Stimulated activated CD4-positive, alpha-beta T cell treated with anti-CD3 and anti-CD28 coated beads, Interleukin-15, amount 100 ng/mL, for 1 hour (primary cell): ENCODE measurements at places on chromosomes 2 and 18.

DNA sequence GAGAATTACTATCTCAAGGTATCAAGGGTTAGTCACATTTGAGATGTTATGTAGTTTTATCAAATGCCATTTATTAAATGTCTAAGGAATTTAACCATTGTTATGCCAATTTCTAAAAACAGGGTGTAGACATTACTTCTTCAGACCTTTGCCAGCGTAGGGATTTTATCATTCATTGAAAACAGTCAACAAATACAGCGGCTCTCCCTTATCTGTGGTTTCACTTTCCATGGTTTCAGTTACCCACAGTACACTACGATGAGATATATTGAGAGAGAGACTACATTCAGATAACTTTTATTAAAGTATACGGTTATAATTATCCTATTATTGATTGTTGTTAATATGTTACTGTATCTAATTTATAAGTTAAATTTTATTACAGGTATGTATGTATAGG, 234.7 kb downstream of the TMX3 start:
- no peak for DNase-seq

DNA sequence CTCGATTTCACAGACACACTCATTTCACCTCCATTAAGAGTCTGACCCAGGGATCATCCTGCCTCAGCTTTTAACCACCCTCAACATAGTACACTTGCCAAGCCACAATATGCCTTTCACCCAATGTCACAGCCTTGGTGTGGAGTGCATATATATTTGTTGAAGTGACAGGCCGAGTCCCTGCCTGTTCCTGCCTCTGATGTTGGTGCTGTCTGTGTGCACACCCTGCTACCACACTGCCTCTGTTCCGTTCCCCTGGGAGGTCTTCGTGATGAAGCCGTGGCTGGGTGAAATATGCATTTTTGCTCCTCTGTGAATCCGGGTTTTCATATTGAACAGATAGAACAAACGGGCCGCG, 90.3 kb downstream of the RNF144A start:
- DNase-seq: no peak

- no peak for DNase-seq
Measured at GRCh38 chr2:46364797-46365457, 67.7 kb downstream of the EPAS1 start.

DNA sequence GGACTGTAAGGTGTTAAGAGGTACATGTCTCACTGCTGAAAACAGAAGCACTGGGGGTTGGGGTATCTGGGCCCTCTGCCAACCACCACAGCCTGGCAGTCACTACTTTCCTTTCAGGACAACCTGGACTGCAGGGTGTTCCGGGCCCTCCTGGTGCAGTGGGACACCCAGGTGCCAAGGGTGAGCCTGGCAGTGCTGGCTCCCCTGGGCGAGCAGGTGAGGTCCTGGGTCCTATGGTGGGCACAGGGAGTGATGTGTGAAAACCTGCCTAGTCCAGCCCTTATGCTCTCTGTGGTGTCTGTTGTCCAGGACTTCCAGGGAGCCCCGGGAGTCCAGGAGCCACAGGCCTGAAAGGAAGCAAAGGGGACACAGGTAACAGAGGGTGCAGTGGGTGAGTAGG, 40.0 kb downstream of the MARCO start:
- DNase-seq: no peak

DNA sequence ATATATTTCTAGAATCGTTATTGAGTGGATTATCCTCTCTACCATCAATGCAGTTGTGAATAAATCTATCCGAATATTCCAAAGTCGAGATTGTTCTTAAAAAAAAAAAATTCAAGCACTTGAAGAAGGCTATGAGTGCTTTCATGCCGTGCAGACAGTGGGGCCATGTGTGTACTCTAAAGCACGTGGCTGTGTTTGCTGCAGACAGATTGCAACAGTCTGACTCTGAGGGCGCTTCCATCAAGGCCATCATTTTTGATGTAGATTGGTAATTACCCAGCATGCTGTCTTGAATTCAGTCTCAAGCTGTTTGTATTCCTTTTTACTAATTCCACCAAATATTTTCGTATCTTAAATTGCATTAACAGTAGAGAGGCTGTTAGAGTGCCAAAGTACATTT, 325.9 kb upstream of the LINC00305 start:
- DNase-seq: no peak

DNA sequence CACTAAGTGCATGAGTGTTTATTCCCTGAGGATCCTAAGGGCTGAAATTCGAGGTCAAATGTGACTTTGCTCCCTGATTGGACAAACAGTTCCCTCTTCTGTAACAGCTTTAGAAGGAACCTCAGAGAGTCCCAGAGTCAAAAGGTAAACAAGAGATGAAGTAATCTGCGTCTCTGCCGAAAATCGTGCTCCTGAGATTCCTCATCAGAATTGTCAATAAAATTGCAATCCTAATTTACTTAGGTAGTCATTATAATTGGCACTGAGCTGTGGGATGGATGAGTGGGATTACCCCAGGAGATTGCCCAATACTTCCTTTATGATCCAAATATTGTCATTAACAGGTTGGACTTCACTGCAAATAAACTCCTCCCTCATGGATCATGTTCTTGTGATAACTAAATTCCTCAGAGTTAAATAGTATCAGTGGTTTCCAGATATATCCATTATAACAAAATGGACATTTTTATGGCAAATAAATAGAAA, 907 bp upstream of the SUCLG1 start:
- no peak for DNase-seq
